Fibroblast of skin of scalp (primary cell): ENCODE measurements at places on chromosomes 1 and 21.

GRCh38 chr1:21749859-21750468 lies 33.0 kb downstream of the USP48 start:
- no peak for DNase-seq

GRCh38 chr1:32311709-32312393 lies 20.0 kb downstream of the HDAC1 start:
- no peak for DNase-seq

- no peak for DNase-seq
These were observed 55.2 kb downstream of the ERG start for GRCh38 chr21:38443110-38443509.

DNA sequence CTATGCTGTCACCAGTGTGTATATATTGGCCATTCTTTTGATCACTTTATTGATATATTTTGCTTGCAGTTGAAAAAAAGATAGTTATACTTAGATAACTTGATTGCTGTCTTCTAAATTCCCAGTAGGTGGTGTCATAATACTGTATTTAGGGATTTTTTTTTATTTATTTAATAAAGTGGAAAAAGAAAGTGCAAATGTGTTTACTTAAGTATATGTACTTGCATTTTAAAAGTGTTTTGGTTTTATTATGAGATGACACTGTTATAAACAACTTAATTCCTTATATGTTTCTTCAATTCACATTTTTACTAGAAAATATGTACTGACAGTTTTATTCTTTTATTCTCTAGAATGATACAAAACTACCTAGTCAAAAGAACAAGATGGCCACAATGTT lies 164.8 kb downstream of the USP25 start:
- DNase-seq = peak; percentile 45

DNA sequence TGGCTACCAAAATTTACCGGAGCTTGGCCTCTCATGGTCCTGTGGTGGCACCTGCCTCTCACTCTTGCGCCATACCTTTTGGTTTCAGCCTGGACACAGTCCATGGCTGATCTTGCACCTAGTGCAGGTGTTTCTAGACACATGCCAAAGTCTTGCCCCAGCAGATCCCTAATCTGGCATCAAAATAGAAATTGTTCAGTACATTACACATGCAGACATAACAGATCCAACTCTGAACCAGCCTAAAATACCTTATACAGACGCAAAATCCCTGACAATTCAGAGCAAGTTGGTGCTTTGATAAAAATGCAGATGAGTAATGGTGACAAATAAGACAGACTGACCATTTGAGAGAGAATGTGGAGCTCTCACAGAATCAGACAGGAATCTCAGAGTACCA lies 44.1 kb downstream of the NGF start:
- no peak for DNase-seq

- no peak for DNase-seq
These were observed 31.3 kb downstream of the CNIH3 start for GRCh38 chr1:224647449-224647848.

DNA sequence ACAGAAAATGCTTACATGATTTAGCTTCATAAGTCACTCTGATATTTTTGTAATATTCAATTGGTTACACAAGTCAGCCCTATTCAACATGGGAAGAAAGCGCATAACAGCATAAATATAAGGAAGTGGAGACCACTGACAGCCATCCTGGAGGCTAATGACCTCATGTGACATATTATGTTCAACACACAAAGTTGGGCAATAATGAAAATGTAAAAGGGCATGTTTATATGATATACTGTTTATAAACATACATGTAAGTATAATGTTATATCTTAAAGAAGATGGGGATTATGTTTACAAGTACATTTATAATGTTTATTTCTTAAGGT lies 30.2 kb downstream of the EVI5 start:
- DNase-seq = no peak

DNA sequence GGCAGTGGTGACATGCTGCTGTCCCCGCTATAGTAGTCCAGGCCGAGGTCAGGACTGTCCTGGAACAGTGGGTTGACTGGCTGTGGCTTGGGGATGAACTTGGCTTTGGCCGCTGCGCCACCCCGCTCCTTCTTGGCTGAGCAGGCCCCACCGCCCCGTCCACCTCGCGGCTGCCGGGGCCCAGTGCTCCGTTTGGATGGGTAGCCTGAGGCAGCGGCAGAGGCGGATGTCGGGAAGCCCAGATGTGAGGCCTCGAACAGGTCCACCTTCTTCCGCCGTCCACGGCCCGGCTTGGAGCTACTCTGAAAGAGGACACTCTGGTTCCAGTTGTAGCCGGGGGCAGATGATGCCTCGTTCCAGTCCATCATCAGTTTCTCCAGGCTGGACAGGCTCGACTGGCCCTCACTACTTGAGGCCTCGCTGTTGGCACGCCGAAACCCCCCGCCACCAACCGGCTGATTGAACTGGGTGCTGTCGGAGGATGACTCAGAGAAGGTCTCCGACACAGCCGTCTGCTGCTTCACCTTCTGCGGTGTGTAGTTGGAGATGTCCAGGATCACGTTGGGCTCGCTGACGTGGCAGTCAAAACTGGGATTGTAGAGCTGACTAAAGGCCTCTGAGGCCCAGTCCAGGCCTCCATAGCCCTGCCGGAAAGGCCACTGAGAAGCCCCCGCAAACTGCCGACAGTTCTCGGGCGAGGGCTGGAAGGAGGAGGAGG lies 55.6 kb downstream of the AHDC1 start:
- DNase-seq = no peak

- no peak for DNase-seq
These were observed 102.7 kb downstream of the KCND3 start for GRCh38 chr1:111886741-111887140.

GRCh38 chr1:205976708-205977401 lies 26.3 kb downstream of the RAB7B start:
- DNase-seq = peak; percentile 72

DNA sequence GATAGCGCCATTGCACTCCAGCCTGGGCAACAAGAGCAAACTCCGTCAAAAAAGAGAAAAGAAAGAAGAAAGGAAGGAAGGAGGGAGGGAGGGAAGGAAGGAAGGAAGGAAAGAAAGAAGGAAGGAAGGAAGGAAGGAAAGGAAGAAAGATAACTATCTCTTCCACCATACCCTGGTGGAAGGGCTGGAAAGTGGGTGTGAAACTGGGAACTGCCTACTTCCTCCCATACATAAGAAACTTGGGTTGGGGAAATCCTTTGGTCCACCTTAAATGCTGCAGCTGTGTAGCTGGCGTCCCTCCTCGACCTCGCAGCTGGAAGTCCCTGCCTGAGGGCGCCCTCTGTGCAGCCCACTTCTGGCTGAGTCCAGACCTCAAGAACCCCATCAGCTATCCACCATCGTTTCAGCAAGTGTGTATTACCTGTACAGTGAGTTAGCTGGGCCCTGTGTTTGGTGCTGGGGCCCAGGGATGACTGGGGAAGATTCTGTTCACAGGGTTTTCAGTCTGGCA lies 4.6 kb upstream of the FAM167B start:
- DNase-seq = no peak

- no peak for DNase-seq
These were observed 6.8 kb downstream of the HES2 start for GRCh38 chr1:6412896-6413295.

- DNase-seq = no peak
These were observed 1489.1 kb downstream of the BRINP3 start for GRCh38 chr1:188988589-188988988.

- no peak for DNase-seq
These were observed 55.5 kb upstream of the EPS8L3 start for GRCh38 chr1:109818988-109819764.

GRCh38 chr1:67642629-67643028 lies 42.4 kb upstream of the GADD45A start:
- DNase-seq = peak; percentile 25

DNA sequence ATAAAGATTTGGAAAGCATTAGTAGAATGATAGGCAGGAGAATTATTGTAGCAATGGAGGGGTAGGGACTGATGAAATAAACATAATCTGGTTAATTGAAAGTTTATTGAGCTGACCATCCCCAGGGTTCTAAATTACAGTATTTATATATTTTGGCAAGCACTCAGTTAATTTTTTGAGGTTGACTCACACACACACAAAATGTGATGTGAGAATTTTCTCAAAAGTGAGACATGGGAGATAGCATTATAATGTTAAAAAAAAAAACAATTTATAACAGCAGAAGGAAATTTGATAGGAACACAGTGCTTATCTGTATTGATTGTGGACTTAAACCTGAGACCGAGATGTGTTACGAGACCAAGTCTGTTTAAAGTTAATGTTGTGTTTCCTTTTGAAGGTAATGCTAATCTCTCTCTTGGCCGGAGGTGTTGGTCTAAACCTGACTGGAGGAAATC lies 24.6 kb downstream of the TRIM45 start:
- peak; percentile 57 for DNase-seq

- peak; percentile 86 for DNase-seq
These were observed 10.6 kb downstream of the AVPR1B start for GRCh38 chr1:206106328-206107167.

DNA sequence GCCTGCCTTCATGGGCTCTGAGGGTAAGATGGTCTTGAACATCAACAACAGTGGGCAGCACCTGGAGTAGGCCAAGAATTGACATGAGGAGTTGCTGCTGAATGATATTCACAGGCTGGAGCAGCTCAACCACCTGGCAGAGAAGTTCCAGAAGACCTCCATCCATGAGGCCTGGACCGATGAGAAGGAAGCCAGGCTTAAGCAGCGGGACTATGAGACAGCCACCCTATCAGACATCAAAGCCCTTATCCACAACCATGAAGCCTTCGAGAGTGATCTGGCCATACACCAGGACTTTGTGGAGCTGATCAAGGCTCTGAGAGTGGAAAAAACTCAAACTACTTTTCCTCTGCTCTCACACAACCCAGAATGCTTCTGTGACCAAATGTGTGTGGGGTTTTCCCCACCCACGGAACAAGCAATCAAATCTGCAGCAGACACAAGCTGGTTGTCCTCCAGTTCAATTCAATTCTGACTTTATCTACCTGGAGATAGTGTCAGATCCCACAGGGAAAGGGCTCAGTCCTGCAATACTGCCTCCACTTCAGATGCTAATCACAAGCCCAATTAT lies 12.1 kb upstream of the EPHA10 start:
- no peak for DNase-seq

- DNase-seq = peak; percentile 63
These were observed 4.5 kb downstream of the TRMT1L start for GRCh38 chr1:185152187-185152767.

DNA sequence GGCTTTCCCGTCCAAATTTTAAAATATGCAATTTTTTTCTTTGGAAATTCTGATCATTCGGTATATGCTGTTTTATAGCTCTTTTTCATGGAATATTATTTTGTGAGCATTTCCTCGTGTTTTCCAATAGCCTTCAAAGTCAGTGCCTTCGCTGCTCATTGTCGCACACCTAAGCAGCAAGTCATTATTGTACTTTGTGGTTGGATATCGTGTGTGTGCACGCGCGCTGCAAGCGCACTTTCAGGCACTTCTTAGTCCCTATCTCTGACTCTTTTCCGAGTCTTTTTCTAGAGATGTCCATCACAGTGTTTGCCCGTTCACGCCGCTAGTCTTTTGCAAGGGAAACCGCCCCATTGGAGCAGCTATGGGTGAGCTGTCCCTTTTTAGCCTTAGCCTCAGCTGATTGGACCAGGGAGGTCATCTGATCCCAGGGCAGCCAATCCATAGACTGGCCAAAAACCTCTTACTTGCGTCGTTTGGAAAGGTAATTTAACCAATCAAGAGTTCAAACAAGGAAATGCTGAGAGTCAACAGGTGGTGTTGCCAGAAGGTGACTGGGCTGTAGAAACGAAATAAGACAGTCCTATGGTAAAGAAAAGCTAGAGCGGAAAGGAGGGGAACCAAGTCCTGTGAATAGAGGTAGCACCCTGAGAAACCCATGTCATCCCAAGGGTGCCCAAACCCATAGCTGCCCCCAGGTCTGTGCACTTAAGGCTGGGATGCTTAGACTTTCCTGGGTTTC lies 710 bp upstream of the HYI start:
- DNase-seq = peak; percentile 87

DNA sequence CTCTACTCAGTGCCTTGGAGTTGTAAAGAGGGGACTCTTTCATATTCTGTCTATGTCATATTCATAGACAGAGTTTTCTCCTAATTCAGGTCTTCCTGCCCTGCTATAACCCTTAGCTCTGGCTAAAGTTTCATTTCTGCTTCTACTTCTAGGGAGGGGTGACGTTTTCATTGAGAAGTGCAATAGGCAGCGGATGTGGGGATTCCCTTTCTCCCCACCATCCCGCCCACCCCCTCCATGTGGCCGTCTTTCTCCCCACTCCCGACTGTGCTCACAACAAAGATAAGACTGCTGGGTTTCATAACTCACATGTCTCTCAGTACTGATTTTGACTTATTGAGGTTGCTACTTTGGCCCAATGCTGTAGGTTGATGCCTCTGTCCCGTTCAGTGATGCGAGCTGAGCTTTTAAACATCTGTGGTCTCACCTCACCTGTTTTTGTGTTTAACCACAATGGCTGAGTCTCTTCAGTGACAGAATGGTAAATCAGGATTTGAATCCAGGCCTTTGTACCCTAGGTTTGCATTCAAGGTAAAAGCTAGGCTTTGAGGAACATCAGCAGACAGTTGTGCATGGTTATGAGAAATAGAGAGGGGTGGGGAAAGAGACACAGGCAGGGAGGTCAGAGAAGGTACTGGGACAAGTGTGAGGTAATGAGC lies 7.8 kb upstream of the KIF14 start:
- DNase-seq = no peak

GRCh38 chr21:37430184-37430821 lies 63.7 kb downstream of the DYRK1A start:
- no peak for DNase-seq

DNA sequence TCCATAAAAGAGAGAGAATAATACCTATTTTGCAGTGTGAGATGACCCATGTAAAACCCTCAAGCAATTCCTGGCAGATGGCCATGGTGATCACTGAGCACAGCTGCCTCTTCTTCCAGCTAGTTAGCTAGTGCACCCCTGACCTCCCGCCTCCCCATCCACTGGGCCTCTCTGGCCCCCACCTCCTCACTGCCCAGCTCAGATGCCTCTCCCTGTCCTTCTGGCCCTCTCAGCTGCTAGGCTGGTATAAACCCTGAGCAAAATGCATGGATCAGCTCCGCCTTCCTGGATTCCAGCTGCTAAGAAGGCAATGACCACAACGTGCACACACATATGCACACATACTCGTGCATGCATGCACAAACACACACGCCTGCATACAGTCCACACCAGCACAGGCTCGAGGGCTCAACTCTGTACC lies 117.2 kb downstream of the DMRTB1 start:
- no peak for DNase-seq

GRCh38 chr1:244242446-244242845 lies 191.4 kb downstream of the ZBTB18 start:
- DNase-seq = no peak

DNA sequence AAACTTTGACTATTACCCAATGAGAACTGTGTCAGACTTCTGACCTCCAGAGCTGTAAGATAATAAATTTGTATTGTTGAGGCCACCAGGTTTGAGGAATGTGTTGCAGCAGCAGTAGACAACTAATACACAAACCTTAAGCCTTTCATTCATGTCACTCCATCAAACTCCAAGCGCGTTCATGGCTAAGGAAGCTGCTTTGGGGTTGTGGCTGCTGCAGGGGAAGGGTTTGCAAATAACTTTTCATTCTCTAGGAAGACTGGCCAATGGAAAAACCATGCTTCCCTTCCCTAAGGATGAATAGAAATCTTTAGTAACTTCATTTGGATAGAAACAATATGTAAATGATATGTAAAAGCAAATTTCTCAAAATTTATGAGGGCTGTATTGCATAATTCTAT lies 170.4 kb downstream of the RHOU start:
- DNase-seq = no peak

- peak; percentile 15 for DNase-seq
These were observed 54.5 kb upstream of the LHX8 start for GRCh38 chr1:75079538-75080290.

GRCh38 chr1:160219062-160219929 lies 14.1 kb downstream of the PEA15 start:
- peak; percentile 77 for DNase-seq

GRCh38 chr1:178093951-178094738 lies at the start of gene RASAL2:
Gene RASAL2, plus strand, starts transcription at chr1:178094104. Its CDS starts 389 bp downstream, at chr1:178094493.
- peak; percentile 76 for DNase-seq
